ENCODE measurements at places on chromosomes 3 and 15.

DNA sequence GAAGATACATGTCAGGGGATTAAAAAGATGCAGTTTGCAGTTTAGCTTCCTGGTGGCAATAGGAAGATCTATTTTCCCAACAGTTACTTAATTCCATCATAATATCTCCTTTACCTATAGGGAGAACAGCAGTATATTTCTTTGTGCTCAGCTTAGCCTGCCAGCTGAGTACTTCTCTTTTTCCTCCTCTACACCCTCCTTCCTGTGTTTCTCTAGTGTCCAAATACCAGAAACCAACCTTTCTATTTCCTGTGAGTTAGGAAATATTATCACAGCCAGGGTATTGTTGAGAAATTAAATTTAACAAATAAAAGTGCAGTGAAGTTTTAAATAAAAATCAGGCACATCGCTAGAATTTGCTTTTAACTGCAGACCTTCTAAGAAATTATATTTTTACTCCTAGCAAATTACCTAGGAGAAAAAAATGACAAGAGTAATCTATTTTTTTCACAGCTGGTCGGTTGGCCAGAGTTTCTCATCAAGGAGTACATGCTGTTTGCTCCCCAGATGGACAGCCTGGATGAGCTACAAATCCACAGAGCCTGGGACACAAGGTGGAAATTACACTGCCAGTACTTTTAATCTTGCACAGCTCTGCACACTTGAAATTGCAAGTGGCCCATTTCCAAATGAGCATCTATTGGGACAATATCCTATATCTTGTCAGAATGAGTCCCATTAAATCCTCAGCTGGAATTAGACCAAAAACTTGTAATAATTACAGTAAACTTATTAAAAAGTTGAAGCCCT lies 185.2 kb upstream of the CFAP20DC start:
- H3K4me3 ChIP-seq: no peak overlapping the region
- no peak for DNase-seq
- H3K27ac ChIP-seq: no peak overlapping the region
- peaks cover 4% of the 10 kb centered on the region for H3K4me1 ChIP-seq
- H3K36me3 ChIP-seq: peaks cover 2% of the 10 kb centered on the region
- H3K27me3 ChIP-seq: peaks cover 67% of the 10 kb centered on the region

GRCh38 chr3:88084097-88084501 lies 25.0 kb downstream of the ZNF654 start:
- H3K27ac ChIP-seq: peak overlapping the region; percentile 40
- H3K4me3 ChIP-seq: no peak overlapping the region
- peaks cover 19% of the 10 kb centered on the region for H3K4me1 ChIP-seq
- peaks cover 16% of the 10 kb centered on the region for H3K36me3 ChIP-seq
- H3K27me3 ChIP-seq: no peaks in the 10 kb centered on the region
- DNase-seq: no peak

- peaks cover 12% of the 10 kb centered on the region for H3K4me1 ChIP-seq
- no peaks in the 10 kb centered on the region for H3K27me3 ChIP-seq
- no peak for DNase-seq
- H3K36me3 ChIP-seq: no peaks in the 10 kb centered on the region
Measured at GRCh38 chr3:13594991-13595421, 46.1 kb downstream of the FBLN2 start.

DNA sequence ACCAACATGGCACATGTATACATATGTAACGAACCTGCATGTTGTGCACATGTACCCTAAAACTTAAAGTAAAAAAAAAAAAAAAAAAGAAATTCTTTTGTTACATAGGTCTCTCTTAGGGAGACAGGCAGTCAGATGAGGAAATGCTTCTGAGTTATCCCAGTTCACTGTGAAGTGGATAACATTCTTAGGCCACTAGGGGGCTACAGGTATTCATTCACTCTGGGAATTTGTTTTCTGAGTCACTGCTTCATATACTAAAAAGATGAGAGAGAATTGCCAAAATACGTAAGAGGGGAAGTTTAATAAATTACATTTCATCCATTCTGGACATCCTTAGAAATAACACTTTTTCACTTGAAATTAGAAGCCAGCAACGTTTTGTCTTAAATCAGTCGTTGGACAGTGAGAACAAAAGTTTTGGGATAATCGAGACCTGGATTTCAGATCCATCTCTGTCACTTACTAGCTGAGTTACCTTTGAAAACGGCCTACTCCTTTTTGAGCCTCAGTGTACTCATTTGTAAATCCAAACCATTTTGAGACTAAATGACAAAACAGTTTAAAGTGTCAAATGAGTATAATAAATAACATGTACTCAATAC lies 738.4 kb upstream of the ALCAM start:
- no peak overlapping the region for H3K27ac ChIP-seq
- no peaks in the 10 kb centered on the region for H3K4me1 ChIP-seq
- no peak overlapping the region for H3K4me3 ChIP-seq
- H3K27me3 ChIP-seq: no peaks in the 10 kb centered on the region
- H3K36me3 ChIP-seq: peaks cover 3% of the 10 kb centered on the region
- DNase-seq: no peak

DNA sequence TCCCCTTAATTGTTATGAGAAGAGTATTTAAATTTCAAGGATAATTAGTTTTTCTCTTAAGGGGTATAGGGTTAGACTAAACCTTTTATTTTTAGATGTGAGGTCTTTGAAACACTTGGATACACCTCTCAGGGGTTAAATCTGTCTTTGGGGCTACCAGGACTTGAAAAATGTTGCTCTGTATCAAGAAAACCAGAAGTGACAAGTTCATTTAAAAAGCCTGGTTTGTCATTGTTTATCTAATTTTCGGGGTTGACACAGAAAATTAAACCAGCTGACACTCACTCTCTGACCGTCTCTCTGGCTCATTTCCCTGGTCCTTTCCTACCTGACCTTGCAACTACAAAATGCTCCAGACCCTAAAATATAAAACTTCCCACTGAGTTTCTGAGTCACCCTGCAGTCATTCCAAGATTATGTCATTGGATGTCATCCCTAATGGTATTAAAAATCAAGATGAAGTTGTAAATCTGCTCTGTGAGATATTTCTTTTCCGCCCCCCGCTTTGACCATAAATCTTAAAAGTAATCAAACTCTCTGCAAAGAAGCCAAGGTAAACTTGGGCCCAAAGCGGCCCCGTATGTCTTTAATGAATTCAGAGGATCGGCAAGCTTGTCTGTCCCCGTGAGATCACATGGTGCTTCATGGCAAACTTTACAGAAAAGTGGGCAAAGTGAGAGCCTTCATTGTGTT lies 32.9 kb upstream of the SKOR1 start:
- H3K4me3 ChIP-seq: no peak overlapping the region
- H3K27me3 ChIP-seq: no peaks in the 10 kb centered on the region

DNA sequence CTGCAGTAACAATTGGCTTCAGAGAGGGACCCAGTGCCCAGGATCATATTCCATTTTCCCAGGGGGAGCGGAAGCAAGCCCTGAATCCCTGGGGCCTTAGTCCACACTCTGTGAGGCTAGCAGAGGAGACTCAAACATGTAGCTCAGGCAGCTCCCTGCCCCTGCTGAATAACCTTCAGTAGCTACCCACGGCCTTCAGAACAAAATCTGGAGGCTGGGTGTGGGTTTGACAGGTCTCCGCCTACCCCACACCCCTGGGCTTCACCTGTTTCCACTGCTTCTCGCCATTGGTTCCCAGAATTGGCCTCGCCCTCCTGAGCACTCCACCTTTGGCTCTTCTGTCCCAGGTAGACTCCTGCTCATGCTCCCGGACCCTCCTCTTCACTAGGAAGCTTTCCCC lies 93.6 kb upstream of the ATP2B2 start:
- DNase-seq: no peak
- peaks cover 26% of the 10 kb centered on the region for H3K27me3 ChIP-seq
- no peak overlapping the region for H3K4me3 ChIP-seq
- no peak overlapping the region for H3K27ac ChIP-seq

DNA sequence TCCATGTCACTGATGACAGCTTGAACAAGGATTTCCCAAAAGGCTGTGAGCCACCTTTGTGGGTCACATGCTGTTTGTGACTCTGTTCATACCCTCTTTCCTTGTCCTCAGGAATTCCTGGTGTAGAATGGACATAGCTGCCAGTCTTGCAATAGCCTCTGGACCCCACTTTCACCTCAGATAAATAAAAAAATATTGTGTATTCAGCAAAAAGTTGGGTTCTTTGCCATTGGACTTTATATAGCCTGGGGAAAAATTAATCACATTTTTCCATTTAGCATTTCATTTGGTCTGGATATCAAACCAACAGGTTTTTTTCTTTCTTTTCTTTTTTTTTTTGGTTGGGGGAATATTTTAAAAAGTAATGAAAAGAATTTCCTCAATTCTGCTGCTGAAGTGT lies 144.8 kb downstream of the PDCD6IP start:
- no peak overlapping the region for H3K27ac ChIP-seq
- no peaks in the 10 kb centered on the region for H3K36me3 ChIP-seq
- peaks cover 10% of the 10 kb centered on the region for H3K27me3 ChIP-seq
- DNase-seq: no peak
- H3K4me1 ChIP-seq: no peaks in the 10 kb centered on the region

GRCh38 chr3:52083556-52084087 lies 27.3 kb upstream of the DUSP7 start:
- H3K27ac ChIP-seq: no peak overlapping the region
- no peak for DNase-seq
- peaks cover 22% of the 10 kb centered on the region for H3K4me1 ChIP-seq

DNA sequence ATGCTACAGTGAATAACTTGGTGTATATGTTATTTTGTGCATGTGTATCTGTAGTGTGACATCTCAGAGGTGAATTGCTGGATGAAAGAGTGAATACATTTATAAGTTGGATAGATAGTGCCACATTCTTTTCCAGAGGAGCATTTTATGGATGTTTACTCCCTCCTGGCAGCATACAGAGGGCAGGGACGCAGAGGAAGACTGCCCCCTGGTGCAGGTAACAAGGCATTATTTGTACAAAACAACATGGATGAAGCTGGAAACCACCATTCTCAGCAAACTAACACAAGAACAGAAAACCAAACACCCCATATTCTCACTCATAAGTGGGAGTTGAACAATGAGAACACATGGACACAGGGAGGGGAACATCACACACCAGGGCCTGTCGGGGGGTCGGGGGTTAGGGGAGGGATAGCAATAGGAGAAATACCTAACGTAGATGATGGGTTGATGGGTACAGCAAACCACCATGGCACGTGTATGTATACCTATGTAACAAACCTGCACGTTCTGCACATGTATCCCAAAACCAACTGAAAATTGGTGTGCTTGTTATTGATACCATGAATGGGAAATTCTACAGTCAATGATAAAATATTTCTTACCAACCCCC lies 57.9 kb upstream of the CTXND1 start:
- peaks cover 11% of the 10 kb centered on the region for H3K4me1 ChIP-seq
- H3K27me3 ChIP-seq: peaks cover 23% of the 10 kb centered on the region
- DNase-seq: no peak
- H3K27ac ChIP-seq: no peak overlapping the region
- H3K4me3 ChIP-seq: no peak overlapping the region

- no peak overlapping the region for H3K4me3 ChIP-seq
- H3K4me1 ChIP-seq: no peaks in the 10 kb centered on the region
- no peaks in the 10 kb centered on the region for H3K36me3 ChIP-seq
- H3K27ac ChIP-seq: no peak overlapping the region
Measured at GRCh38 chr3:46277476-46277875, 35.2 kb downstream of the CCR3 start.

DNA sequence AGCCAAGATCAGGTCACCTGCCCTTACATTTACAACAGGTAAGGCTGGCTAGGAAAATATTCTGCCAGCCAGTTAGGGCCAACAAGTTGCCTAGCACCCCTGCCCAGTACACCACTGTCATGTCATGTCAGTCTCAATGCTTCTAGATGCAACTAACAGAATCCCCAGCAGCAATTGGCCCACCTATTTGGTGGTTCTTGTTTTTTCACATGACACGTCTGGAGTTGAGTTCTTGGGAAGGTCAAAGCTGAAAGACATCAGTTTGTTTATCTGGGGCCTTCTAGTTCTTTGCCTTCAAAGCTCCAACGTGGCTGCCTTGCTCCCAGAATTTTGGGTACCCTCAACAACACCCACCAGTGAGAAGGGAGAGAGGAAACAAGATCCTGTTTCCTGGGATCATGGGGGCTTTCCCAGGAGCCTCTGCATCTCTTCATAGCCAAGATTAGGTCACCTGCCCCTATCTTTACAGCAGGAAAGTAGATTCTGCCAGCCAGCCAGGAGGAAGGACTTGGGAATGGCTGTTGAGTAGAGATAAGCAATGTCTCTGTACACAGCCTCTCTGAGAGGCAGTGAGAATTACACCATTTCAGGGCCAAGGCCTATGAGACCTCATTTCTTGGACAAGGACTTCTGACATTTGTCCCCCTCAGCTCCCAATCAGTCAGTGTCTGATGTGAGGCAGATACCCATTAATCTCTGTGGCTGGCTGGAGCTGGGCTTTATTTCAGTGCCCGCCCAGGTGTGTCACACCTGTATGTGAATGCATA lies 8.6 kb downstream of the GPX1 start:
- H3K4me1 ChIP-seq: peaks cover 3% of the 10 kb centered on the region
- H3K27me3 ChIP-seq: no peaks in the 10 kb centered on the region
- no peak overlapping the region for H3K4me3 ChIP-seq
- no peak overlapping the region for H3K27ac ChIP-seq
- no peak for DNase-seq

DNA sequence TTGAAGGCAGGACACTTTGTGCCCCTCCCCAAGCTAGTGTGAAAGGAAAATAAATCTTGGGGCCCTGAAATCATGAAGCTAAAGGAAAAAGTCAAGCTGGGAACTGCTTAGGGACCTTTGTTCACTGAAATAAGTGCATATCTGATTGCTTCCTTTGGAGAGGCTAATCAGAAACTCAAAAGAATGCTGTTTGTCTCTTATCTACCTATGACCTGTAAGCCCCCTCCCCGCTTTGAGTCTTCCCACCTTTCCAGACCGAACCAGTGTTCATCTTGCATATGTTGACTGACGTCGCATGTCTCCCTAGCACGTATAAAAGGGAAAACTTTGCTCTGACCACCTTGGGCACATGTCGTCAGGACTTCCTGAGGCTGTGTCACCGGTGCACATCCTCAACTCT lies 53.1 kb downstream of the SLC30A4 start:
- H3K27ac ChIP-seq: no peak overlapping the region
- no peak for DNase-seq
- H3K4me3 ChIP-seq: no peak overlapping the region
- H3K36me3 ChIP-seq: no peaks in the 10 kb centered on the region
- H3K27me3 ChIP-seq: peaks cover 42% of the 10 kb centered on the region
- H3K4me1 ChIP-seq: peaks cover 10% of the 10 kb centered on the region

GRCh38 chr3:174331095-174331800 lies 527.9 kb upstream of the NAALADL2 start:
- H3K4me1 ChIP-seq: peaks cover 3% of the 10 kb centered on the region
- H3K27ac ChIP-seq: no peak overlapping the region
- no peaks in the 10 kb centered on the region for H3K36me3 ChIP-seq
- no peak for DNase-seq
- H3K27me3 ChIP-seq: no peaks in the 10 kb centered on the region
- H3K4me3 ChIP-seq: no peak overlapping the region

DNA sequence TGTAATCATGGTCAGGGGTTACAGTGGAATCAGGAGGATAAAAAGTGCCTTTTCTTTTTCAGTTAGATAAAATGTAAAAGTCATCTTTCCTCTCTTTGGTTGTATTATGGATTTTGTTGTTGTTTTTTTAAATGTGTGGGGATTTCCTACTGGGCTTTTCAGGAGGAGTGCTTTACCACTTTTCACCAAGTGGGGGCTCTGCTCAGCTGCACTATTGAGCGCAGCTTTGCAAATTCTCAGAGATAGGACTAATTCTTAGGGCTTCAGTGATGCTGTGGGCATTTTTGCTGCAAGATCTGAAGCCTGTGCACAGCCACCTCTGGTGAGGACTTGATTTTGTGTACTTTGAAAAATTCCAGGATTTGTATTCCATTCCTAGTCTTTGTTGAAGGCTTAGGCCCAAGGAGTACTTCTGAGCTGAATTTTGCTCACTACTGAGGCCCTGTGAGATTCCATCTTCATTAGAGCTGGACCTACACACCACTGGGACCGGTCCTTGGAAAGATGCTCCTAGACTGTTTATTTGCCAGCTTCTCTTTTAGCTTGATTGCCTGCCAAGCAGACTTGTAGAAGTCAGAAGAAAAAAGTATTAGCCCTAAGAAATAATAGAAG lies 7.5 kb downstream of the GNB5 start:
- no peak overlapping the region for H3K27ac ChIP-seq
- H3K27me3 ChIP-seq: peaks cover 13% of the 10 kb centered on the region
- H3K4me1 ChIP-seq: peaks cover 4% of the 10 kb centered on the region
